ENCODE measurements at places on chromosomes 6 and 20. TPM values are rescaled to one million over a fixed set of nuclear protein-coding genes. Genes with fewer than 3 reads are reported as not detected.

HLA-DQA1 gene
- 8.1 TPM for total RNA-seq

TEAD3 gene
- total RNA-seq: 38.4 TPM

PNPLA1 gene
- total RNA-seq: 0.35 TPM

PET117 gene
- total RNA-seq: 16.2 TPM

SNPH gene
- 2.4 TPM for total RNA-seq

GPR63 gene
- 1.9 TPM for total RNA-seq

TBX18 gene
- total RNA-seq: 0.35 TPM

SRSF6 gene
- total RNA-seq: 101 TPM

BHLHE23 gene
- total RNA-seq: not detected

TXLNB gene
- 0.22 TPM for total RNA-seq

GMPR gene
- 3.4 TPM for total RNA-seq

OR2B6 gene
- total RNA-seq: 0.47 TPM

CEP43 gene
- 17.3 TPM for total RNA-seq

NOTCH4 gene
- 2.9 TPM for total RNA-seq

PRICKLE4 gene
- 1.8 TPM for total RNA-seq

GLP1R gene
- not detected for total RNA-seq

ADISSP gene
- total RNA-seq: 20.6 TPM

LAMA2 gene
- total RNA-seq: 3.6 TPM

SLC24A3 gene
- 6.6 TPM for total RNA-seq

TMEM200A gene
- total RNA-seq: 51.4 TPM

Data from colonic mucosa (tissue), 4 donors.